CD4-positive, alpha-beta T cell treated with Interleukin-15 for 4 hours (primary cell): ENCODE measurements at places on chromosomes 2 and 18.
A peak's percentile ranks its signal among the peaks of the same experiment; 100 is the strongest.

DNA sequence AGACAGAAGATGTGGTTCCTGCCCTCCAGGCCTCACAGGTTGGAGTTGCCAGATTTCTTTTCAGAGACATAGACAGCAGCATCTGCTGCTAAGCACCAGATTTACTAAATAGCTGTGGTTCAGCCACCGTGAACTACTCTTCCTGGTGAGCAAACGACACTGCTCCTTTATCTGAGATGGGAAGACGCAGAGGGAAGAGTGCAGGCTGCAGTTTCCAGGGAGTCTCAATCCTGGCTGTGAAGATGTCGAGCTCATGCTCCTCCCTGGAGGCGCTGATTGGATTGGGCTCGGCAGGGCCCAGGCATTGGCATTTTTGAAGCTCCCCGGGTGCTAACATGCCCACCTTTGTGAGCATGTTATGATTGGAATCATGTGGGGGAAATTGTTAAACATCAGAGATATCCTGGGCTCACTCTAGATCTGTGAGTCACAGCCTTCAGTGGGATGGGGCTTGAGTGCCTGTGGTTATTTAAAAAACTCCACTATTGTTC lies 314.8 kb downstream of the TSN start:
- no peak for DNase-seq

- DNase-seq = no peak
Measured at GRCh38 chr2:223725494-223725893, 111.9 kb downstream of the AP1S3 start.

GRCh38 chr2:104577143-104577542 lies 276.8 kb upstream of the POU3F3 start:
- DNase-seq = no peak

GRCh38 chr2:23631389-23631788 lies 246.4 kb downstream of the KLHL29 start:
- no peak for DNase-seq

DNA sequence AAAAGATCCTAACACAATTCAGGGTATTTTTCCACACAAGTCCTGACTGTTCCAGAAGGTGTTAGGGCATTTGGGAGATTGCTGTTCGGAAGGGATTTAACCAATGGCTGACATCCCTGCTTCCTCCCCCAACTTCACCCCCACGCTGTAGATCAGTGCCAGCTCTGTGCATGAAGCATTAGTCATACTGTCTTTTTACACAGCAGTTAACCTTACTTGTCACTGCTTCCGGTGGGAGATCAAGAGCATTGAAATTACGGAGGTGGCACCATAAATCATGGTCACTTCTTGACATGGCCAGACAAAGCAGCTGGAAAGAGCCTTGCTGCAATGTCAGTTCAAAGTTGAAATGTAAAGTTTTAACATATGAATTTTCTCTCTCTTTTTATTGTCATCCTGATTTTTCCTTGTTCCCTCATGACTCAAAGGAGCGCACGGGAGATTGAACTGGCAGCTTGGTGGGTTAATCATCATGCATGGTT lies 70.2 kb downstream of the HRH4 start:
- no peak for DNase-seq

DNA sequence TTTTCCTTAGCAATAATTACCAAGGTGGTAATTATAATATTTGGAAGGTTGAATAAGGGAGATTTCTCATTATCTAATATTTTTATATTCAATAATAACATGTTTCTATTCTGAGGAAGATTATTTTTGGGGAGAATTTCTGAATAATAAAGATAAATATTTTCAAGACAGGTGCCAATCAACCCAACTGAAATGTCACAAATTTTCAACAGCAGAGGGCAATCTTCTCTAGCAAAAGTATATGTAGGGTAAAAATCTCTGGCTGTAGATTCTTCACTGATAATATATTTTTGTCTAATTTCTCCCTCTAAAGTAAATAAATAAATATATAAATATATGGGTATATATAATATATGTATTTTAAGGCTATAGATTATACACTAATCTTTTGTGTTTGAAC lies 1187.2 kb upstream of the CRIM1 start:
- DNase-seq = no peak

- DNase-seq = no peak
Measured at GRCh38 chr18:3508576-3509549, 58.9 kb downstream of the TGIF1 start.

GRCh38 chr2:175964195-175964594 lies 37.9 kb downstream of the LNPK start:
- DNase-seq = no peak

- no peak for DNase-seq
Measured at GRCh38 chr2:118186858-118187254, 98.6 kb downstream of the INSIG2 start.

DNA sequence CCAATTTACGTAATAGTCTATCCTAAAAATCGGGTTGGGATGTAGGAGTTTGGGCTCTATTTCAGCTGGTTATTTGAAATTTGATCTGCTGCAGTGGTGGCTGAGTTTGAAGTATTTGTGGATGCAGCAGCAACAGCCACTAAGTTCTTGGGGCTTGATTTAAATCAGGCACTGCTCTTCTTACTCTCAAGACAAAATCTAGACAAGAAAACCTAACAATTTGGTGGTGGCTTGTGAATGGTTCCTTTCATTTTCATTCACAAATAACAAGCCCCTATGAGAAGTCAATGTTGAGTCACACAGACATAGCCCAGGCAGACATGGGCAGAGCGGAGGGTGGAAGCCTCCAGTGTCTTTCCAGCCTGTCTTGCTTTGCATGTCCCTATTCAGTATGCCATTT lies 199.3 kb downstream of the LTBP1 start:
- DNase-seq = no peak

GRCh38 chr2:8242739-8243138 lies 439.1 kb upstream of the ID2 start:
- DNase-seq = no peak

GRCh38 chr18:58813105-58813504 lies 51.6 kb upstream of the ZNF532 start:
- DNase-seq = no peak

- DNase-seq = no peak
Measured at GRCh38 chr2:181977661-181978350, 7.8 kb upstream of the PPP1R1C start.

DNA sequence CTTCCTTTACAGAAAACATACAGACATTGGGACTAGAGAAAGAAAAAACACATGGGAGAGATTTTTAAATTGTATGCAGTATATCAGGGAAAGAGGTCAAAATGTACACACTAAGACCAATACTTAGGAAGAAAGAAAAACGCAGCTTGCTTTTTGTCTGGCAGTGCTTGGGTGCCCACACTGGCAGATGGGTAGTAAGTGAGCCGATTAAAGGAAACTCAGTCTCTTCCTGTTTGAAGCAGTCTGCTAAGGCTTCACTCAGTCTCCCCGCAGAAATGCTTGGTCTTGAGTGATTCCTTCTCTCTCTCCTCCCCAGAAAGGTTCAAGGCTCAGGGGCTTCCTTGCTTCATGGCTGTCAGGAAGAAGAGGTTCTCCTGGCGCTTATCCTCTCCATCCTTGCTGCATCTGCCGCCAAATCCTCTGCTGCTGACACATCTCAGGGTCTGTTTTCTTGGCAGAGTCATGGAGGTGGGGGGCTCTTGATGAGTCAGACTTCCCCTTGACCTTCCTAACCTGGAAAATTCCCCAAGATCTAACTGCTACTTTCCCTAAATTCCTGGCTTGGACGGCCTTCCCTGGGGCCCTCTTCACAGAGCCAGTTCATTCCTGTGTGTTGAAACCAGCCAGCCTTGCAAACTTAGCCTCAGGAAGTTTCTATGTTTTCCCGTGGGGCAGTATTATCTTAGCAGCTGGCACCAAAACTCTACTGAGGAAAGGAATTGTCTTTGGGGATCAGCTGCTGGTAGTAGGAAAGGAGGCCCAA lies 10.5 kb upstream of the TMSB10 start:
- peak; percentile 38 for DNase-seq

DNA sequence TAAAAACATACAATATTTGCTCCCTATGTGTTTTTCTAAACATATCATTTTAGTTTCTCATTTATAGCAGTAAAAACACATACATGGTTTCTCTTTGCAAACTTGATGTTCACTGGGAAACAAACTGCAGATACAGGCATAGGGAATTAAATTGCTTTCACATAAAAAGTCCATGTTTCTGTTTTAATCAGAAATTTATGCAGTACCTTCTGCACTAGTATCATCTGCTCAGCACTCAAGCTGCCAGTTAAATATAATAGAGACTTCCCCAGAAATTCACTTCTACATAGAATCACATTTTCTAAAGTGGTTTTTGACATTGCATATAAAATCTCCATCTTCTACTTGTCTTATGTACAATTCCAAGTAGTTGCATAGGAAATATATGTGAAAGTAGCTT lies 1107.3 kb upstream of the NRXN1 start:
- DNase-seq = no peak

- no peak for DNase-seq
Measured at GRCh38 chr18:11392980-11393885, 216.2 kb upstream of the SLC35G4 start.

DNA sequence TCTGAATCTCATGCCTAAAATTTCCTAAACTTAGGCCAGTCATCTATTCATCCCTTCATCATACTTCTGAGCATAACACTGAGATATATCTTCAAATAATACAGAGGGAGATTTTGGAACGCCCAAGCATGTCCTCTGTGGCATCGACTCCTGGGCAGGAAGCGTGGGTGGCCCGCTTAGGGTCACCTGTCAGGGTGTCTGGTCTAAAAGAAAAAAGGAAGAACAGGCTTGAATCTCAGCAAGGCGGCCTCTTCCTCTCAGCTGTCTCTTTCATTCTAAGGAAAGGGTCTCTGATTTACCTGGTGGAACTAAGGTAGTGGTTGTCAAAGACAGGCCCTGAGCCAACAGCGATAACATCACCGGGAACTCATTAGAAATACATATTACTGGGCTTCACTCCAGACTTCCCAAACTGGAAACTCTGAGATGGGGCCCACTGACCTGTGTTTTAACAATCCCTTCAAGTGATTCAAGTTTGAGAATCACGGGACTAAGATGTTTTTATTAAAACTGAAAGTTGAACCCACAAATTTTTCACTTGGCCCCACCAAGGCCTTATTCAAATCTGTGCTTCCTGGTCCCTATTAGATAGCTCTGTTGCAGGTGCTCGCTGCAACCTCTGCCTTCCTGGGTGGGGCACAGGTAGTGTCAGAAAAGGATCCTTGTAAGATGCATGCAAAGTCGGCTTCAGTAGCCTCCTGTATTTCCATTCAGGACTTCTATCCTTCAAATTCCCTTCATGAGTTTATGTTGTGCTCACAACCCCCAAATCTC lies 162.3 kb upstream of the CCDC68 start:
- DNase-seq = no peak

DNA sequence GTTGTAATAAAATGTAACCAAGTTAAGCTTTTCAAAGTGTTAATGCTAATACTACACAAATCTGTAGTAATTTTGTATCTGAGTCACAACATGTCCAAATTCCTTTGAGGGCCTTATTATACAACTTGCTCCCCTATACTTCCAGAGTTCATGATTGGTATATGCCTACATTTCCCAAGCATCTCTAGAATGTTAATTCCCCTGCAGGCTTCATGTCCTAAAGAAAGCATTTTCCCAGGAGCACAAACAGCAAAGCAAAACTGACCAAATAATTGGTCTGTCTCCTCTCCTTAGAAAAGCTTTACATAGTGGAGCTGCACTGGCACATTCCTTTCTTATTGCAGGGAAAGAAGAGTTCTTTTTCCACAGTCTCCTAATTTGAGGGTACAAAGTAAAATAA lies 3.7 kb downstream of the ALS2 start:
- DNase-seq = no peak

- no peak for DNase-seq
Measured at GRCh38 chr2:86337244-86337835, at the start of gene REEP1. REEP1 (minus strand) TSS chr2:86337626; CDS start chr2:86337510, 116 bp downstream.

GRCh38 chr2:43309935-43310334 lies 83.5 kb upstream of the ZFP36L2 start:
- no peak for DNase-seq

- no peak for DNase-seq
Measured at GRCh38 chr2:112343827-112344585, 68.6 kb downstream of the ZC3H6 start.

- DNase-seq = no peak
Measured at GRCh38 chr18:11078491-11078890, 70.9 kb downstream of the PIEZO2 start.

DNA sequence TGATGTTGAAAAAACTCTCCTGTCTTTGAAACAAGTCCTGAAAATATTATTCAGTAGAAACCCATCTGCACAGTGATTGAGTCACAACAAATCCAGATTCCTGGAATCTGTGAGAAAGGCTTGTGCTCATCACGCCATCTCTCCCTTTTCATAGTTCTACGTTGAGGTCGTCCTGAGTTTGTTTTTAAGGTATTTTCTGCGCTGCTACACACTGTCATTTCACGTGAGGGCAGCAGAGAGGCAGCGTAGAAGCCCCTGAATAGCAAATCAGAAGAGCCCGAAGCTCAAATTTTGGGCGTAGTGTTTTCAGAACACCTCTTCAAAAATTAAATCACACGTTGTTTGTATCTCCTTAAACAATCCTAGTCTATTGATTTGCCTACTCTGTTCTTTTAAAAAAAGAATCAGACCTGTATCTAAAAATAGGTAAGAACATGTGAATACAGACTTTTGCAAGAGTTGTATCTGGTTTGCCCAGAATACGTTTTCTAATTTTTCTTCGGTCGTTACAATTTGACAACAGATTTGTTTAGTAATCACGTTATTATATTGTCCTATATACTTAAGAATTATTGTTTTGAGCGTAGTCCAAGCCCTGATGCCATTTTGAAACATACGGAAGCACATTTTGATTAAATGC lies 61.6 kb upstream of the SLC38A11 start:
- DNase-seq = no peak

DNA sequence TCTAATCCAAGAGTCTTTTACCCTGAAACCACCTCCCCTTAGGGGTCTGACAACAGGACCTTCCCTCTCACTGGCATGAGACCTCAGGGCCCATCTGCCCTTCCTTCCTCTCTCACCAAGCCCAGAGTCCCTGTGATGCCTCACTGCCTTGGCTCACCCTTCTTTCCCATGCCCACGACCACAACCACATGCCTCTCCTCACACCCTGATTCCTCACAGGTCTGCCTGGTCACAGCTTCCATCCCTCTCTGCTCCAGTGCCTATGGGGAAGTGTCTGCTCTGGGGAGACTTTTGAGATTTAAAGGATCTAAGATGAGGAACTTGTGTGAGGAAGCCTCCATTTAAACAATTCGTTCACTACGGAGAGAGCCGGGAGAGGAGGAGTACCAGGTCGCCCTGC lies 98.9 kb upstream of the SH3BP4 start:
- DNase-seq = no peak

DNA sequence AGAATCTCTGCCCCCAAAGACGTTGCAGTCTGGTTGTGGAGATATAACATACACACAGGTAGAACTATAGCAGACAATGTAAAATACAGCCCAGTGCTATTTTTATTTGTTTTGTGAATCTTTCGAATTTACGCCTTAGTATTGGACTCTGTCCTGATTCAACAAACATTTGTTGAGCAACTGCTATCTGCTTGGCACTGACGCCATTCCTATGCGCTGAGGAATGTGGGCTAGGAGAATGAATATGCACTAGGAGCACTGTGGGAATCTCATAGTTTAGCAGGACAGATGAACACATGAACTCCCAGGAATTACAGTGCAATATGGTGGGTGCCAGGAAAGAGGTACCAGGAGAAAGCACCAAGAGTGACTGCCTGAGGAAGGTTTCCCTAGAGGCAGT lies 181.7 kb upstream of the SIX3 start:
- no peak for DNase-seq
